ENCODE measurements at places on chromosomes 7 and 10.
A peak's percentile ranks its signal among the peaks of the same experiment; 100 is the strongest.

GRCh38 chr7:127715272-127715671 lies 63.3 kb downstream of the SND1 start:
- no peak for DNase-seq

- no peak for DNase-seq
Measured at GRCh38 chr10:69209787-69210484, 10.2 kb upstream of the HKDC1 start.

GRCh38 chr7:18202315-18203045 lies 174.8 kb upstream of the PRPS1L1 start:
- DNase-seq = no peak

- DNase-seq = no peak
Measured at GRCh38 chr10:66085906-66086305, 839.9 kb upstream of the LRRTM3 start.

GRCh38 chr7:463362-463781 lies 56.3 kb downstream of the PDGFA start:
- no peak for DNase-seq

GRCh38 chr10:126508535-126509040 lies 120.3 kb upstream of the ADAM12 start:
- no peak for DNase-seq

- DNase-seq = no peak
Measured at GRCh38 chr7:28065308-28065707, 115.3 kb downstream of the JAZF1 start.

GRCh38 chr7:155358948-155359712 lies 61.5 kb downstream of the INSIG1 start:
- no peak for DNase-seq

- DNase-seq = no peak
Measured at GRCh38 chr10:3353235-3353634, 180.7 kb upstream of the PITRM1 start.

- no peak for DNase-seq
Measured at GRCh38 chr10:101085846-101086245, 24.1 kb downstream of the KAZALD1 start.

GRCh38 chr7:24229481-24230226 lies 54.3 kb upstream of the NPY start:
- DNase-seq = no peak

DNA sequence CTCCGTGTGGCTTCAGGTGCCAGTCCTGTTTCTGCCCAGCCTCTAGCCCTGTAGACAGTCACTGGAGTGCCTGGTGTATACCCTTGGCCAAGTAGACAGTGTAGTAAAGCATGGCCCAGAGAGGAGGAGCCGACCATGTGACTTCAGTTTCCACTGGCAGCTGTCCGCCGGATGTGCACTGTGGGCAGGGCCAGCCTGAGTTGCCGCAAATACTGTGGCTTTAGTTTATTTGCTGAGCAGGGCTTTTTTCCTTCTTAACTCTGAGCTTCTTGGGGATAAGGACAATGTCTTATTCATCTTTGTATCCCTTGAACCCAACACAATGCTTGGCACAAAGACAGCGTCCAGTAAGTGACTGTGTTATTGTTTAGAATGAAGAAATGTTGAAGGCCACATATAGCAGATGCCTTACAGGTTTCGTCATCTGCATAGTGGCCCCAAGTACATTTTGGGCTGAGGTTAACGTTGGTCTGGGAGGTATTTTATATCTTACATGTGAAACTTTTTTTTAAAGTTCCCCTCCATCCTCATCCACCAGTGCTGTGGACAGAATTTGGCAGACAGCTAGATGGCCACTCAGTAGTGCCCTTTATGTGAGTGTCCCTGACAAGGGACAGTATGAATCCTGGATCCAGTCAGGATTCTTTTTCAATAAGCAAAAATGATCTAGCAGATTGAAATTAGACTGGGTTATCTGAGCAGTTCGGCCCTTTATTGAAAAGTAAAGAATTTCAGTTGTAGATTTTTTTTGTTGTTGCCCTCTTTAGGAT lies 40.6 kb downstream of the CYP17A1 start:
- peak; percentile 55 for DNase-seq

- no peak for DNase-seq
Measured at GRCh38 chr7:2191016-2191415, 41.7 kb downstream of the MAD1L1 start.

DNA sequence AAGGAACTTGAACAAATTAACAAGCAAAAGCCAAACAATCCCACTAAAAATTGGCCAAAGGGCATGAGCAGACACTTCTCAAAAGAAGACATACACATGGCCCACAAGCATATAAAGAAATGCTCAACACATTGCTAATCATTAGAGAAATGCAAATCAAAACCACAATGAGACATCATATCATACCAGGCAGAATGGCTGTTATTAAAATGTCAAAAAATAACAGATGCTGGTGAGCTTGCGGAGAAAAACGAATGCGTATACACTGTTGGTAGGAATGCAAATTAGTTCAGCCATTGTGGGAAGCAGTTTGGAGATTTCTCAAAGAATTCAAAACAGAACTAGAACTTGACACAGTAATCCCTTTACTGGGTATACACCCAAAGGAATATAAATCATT lies 311.7 kb upstream of the HPS1 start:
- DNase-seq = no peak

GRCh38 chr7:114021135-114021534 lies 102.3 kb upstream of the PPP1R3A start:
- no peak for DNase-seq

GRCh38 chr10:61760943-61761824 lies 98.5 kb downstream of the CABCOCO1 start:
- no peak for DNase-seq

DNA sequence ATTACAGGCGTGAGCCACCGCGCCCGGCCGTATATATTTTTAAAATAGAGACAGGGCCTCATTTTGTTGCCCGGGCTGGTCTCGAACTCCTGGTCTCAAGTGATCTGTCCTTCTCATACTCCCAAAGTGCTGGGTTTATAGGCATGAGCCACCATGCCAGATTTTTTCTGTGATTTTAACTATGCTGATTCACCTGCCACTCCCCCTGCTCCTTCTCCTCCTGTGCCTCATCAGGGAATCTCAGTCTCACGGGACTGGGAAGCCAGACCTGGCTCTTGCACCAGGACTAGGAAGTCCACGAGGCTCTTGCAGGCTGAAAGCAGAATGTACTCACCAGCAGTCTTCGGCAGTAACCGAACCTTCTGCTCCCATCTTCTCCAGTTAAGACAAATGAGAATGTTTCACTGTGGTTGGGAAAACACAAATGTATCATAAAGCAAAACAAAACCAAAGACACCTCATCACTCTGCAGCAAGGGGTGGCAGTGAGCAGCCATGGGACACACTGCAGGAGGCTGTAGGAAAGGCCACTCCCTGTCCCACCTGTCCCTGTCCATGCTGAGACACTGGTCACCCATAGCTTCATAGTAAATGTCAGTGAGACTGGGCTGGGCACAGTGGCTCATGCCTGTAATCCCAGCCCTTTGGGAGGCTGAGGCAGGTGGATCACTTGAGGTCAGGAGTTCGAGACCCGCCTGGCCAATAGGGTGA lies 78.7 kb upstream of the MKRN1 start:
- DNase-seq = no peak

GRCh38 chr7:100686201-100686821 lies 7.7 kb downstream of the GIGYF1 start:
- no peak for DNase-seq

- no peak for DNase-seq
Measured at GRCh38 chr7:79810916-79811315, 323.7 kb upstream of the GNAI1 start.

- no peak for DNase-seq
Measured at GRCh38 chr10:62719061-62719460, 85.5 kb upstream of the ADO start.

DNA sequence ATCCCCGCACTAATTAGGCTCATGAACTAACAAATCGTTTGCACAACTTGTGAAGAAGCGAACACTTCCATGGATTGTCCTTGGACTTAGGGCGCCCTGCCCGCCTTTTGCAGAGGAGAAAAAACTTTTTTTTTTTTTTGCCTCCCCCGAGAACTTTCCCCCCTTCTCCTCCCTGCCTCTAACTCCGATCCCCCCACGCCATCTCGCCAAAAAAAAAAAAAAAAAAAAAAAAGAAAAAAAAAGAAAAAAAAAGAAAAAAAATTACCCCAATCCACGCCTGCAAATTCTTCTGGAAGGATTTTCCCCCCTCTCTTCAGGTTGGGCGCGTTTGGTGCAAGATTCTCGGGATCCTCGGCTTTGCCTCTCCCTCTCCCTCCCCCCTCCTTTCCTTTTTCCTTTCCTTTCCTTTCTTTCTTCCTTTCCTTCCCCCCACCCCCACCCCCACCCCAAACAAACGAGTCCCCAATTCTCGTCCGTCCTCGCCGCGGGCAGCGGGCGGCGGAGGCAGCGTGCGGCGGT lies at the start of gene EMX2:
Gene EMX2, plus strand, starts transcription at position 41 of the 519 bp plus-strand sequence. CDS start 522 bp downstream, outside the sequence.
- no peak for DNase-seq

DNA sequence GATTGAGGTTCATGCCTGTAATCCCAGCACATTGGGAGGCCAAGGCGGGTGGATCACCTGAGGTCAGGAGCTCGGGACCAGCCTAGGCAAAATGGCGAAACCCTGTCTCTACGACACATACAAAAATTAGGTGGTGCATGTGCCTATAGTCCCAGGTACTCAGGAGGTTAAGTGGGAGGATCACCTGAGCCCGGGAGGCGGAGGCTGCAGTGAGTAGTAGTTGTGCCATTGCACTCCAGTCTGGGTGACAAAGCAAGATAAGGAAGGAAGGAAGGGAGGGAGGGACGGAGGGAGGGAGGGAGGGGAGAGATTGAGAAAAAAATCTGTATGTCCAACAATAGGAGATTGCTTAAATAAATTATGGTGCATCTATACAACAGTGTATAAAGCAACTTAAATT lies 13.2 kb downstream of the TLL2 start:
- DNase-seq = no peak

- no peak for DNase-seq
Measured at GRCh38 chr7:123998921-123999320, 33.9 kb downstream of the TMEM229A start.

DNA sequence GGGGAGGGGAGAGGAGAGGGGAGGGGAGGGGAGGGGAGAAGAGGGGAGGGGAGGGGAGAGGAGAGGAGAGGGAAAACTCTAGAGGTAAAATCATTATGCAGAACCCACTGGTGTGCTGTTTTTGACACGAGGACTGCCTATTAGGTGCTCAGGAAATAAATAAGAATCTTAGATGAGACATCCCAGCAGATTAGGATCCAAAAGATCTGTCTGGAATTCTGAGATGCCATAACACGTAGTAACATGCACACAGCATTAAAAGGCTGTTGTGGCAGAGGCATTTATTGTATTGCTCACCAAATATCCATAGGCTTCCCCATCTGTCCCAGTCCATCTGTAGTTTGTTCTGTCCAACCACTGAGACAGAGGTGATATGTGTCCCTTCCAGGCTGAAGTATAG lies 40.8 kb upstream of the KMT2E start:
- DNase-seq = no peak

DNA sequence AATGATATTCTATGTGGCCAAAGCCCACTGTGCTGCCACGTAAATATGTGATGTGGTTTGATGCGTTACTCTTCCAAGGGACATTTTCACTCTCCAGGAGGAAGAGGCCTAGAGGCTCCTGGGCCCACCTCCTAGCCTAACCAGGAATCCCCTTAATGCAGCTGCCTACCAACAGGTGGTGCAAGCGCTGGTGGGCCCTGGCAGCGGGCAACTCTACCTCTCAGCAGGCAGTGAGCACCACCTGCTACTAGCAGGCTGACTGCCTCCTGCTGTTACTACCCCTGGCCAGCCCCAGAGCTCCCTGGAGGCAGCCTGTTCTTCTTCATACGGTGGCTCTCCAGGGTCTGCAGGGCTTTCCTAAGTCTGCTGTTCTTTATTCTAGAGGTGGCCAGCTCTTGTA lies 62.8 kb downstream of the CDH23 start:
- DNase-seq = no peak

- no peak for DNase-seq
Measured at GRCh38 chr7:128804484-128804883, 12.7 kb downstream of the CCDC136 start.

DNA sequence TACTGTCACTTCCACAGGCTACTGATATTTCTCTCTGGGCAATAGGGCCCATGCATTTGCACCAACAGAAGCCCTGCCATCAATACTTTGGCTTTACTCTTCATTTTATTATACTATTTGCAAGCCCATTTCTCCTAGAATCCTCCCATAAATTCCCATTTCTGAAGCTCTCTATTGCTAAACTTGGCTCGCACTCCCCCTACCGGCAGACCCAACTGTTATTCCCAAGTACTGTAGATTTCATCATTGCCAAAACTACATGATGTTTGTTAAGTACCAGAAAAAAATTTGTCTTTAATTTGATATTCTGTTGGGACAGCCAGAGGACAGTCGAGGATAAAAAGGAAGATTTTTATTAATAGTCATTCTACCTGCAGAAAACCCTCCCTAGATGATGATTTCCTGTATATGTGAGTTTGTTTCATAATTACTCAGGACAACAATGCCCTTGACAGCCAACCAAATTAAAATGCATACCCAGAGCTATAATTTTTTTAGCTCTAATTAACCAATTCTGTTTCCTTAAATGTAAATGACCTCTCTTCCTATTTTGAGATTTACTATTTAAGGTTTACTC lies 298.6 kb downstream of the REEP3 start:
- peak; percentile 30 for DNase-seq

DNA sequence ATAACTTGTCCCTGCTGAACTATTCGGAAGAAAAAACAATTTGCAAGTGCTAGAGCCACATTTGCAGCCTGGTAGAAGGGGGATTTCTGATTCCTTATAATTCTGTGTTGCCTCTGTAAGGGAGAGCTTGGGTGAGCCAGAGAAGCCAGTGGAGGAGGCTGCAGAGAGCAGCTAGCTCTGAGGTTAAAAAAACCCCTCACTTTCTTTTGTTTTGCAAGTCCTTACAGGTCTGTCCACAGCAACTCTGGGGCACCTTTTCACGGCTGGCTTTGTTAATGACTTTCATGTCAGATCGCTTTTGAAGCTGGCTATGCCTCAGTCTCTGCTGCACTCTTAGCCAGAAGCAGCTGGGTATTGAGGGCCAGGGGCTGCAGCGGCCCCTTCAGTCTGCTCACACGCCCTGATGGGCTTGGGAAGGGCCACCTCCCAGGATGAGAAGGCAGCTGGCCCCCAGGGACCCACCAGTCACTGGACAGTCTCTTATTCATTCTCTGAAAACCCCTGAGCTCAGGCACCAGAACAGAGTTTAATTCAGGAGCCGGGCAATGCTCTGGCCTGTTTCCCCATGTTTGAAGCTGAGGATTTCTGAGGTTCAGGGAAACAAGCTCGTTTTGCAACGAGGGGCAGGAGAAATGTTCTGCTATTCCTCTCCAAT lies 30.9 kb downstream of the TRIM8 start:
- no peak for DNase-seq

- DNase-seq = no peak
Measured at GRCh38 chr7:158060216-158060615, 527.4 kb downstream of the PTPRN2 start.

GRCh38 chr10:114576716-114577115 lies 81.4 kb downstream of the ABLIM1 start:
- DNase-seq = no peak

- no peak for DNase-seq
Measured at GRCh38 chr10:80540981-80541750, 3.5 kb downstream of the SH2D4B start.

All from activated T-cell treated with anti-CD3 and anti-CD28 coated beads, Interleukin-2, amount 50 U/mL, for 48 hours (primary cell).